ENCODE measurements at places on chromosomes 6 and 20. TPM values are rescaled to one million over a fixed set of nuclear protein-coding genes. Genes with fewer than 3 reads are reported as not detected.

STMND1 gene
- total RNA-seq, result not detected

CDC5L gene
- 24.0 TPM for total RNA-seq

TPD52L1 gene
- total RNA-seq, result 39.5 TPM

C6orf15 gene
- not detected for total RNA-seq

RSPH9 gene
- total RNA-seq, result 0.48 TPM

HLA-DQB1 gene
- total RNA-seq, result 10.4 TPM

MAP7 gene
- 3.6 TPM for total RNA-seq

SYCP2L gene
- total RNA-seq, result 2.0 TPM

STK4 gene
- total RNA-seq, result 26.0 TPM

HLA-DMB gene
- 12.0 TPM for total RNA-seq

MUCL3 gene
- not detected for total RNA-seq

EYA4 gene
- 0.12 TPM for total RNA-seq

PRR18 gene
- not detected for total RNA-seq

TNF gene
- total RNA-seq, result not detected

SNX5 gene
- total RNA-seq, result 138 TPM

ADGRF5 gene
- total RNA-seq, result 5.3 TPM

SRSF12 gene
- 9.8 TPM for total RNA-seq

CTAGE9 gene
- total RNA-seq, result not detected

NFATC2 gene
- total RNA-seq, result 4.3 TPM

WFDC2 gene
- 18.9 TPM for total RNA-seq

DACT2 gene
- not detected for total RNA-seq

CLVS2 gene
- total RNA-seq, result not detected

Measured in ovary (tissue), 10 donors.